ENCODE measurements at places on chromosomes 6 and 20.

DNA sequence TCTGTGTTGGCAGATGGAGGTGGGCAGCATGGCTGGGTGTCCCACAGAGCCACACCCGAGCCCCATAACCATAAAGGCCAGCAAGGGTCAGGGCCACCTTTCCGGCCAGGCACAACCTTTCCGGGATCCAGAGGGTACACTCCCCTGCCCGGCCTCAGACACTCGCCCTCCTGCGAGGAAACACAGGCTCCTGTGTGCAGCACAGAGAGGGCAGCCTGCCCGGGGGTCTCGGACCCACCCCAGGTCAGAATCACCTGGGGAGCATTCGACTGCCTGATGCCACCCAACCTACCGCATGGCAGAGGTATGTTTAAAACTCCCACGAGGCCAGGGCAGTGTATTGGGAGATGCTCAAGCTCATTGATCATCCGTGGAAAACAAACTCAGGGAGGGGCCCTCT is 260.3 kb downstream of the TAF4 start:
- no peak for DNase-seq

GRCh38 chr6:163354085-163354484 is 60.4 kb upstream of the QKI start:
- no peak for DNase-seq

DNA sequence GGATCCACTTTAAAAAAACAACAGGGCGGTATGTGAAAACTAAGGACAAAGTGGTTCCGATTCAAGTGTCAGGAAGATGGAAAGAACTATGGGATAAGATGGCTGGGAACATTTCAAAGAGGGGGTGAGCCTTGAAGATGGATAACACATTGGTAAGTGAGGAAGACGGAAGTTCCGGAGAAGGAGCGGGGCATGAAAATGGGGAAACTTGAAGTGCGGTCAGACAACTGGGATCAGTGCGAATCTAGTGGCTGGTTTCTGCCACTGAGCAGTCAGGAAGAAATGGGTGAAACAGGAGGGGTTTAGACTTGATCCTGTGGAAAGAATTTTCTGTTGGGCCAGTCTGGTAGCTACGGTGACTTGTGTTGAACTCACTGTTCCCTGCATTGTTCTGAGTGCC is 1.2 kb downstream of the NAA20 start:
- no peak for DNase-seq

- no peak for DNase-seq
Observed at GRCh38 chr20:31711179-31712111, 11.2 kb downstream of the BCL2L1 start.

DNA sequence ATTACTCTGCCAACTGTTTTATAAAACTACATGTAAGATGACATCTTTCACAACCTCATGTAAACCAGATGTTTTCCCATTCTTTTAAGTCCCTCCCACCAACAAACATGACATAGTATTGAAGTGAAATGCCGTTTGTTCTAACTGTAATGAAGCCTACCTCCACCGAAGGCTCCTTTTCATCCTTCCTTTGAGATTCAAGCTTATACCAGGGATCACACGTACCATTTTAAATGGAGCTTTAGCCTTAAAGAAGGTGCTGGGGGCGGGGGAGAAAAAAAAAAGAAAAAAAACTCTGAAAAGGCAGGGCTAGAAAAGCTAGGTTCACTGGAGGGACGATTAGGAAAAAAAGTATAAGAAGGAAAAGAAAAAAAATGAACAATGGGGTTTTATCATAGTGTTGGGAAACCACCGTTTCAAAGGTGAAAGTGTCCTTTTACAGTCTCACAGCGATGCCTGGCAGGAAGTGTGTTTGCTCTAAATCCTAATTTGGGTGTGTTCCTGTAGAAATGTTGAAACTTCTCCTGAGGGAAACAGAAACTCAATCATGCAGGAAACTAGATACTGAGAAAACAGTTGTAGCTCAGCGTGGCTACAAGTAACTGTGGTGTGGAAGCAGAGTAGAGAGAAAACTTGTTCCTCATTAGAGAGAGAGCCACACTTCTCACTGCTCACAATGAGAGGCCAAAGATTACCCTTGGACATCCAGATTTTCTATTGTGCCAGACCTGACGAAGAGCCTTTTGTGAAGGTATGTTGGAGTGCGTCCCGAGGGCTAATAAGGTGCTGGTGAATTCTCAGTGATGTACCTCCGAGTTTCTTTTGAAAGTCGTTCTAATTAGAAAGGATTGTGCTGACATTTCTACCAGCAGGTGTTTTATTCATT is 37.6 kb upstream of the HINT3 start:
- peak; percentile 66 for DNase-seq

- DNase-seq: no peak
Observed at GRCh38 chr20:59064214-59064722, 21.7 kb upstream of the PRELID3B start.

GRCh38 chr6:14031516-14031915 is 86.1 kb upstream of the CD83 start:
- DNase-seq: no peak

DNA sequence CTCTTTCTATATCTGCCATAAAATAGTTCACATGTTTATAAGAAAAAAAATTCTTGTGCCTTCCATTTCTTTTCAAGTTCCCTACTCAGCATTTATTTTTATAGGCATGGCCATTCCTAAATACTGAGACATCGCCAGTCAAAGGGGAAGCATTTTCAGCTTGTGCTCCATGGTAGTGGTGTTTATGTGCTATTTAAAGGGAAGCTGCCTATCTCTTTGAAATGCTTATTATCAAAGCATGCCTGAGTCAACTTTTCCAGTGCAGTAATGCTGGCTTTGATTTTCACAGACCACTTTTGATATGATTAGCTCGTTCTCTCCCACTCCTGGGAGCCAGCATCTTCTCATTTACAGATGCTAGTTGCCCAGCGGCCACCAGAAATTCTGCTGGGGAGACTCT is 124.1 kb upstream of the RIN2 start:
- no peak for DNase-seq

DNA sequence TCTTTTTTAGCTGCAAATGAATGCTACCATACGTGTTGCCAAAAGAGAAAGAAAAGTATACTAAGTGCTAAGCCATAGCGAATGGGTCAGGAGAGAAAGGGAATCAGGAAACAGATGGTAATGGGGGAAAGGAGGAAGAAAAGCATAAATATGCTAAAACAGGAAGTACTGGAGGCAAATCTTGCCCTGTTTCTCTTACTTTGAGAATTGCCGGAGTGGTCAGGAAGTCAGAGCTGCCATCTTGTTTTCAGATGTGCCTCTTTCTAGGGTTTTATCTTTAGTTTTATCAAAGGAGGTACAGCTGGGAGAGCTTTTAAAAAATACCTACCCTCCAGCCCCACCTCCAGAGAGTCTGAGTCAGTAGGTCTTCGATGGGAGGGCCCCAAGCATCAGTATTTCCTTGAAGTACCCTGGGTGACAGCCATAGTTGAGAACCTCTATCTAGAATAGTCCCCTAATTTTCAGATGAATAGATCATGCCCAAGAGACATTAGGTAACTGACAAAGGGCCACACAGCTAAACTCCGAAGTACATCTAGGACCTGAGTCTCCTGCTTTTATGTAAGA is 193.3 kb downstream of the CLIC5 start:
- no peak for DNase-seq

DNA sequence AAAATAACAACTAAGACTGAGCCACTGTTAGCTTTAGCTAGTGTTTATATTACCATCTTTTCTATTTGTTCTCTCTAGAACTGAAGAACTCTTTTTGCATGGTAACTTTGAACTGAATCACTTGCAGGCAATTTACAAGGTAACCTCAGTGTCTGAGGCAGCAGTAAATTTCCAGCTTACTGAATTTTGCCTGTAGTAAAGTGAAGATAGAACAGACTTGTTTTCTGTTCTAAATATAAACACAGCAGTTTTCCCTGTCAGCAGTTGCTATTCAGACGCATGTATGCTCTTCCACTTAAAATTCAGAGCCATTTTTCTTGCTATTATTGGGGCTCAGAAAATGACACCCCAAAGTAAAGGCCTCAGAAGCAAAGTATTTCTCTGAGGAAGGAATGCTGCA is 974.0 kb upstream of the GJE1 start:
- no peak for DNase-seq

Measured in activated CD8-positive, alpha-beta memory T cell treated with anti-CD3 and anti-CD28 coated beads for 24 hours (primary cell).